ENCODE measurements at places on chromosomes 11 and 22.

DNA sequence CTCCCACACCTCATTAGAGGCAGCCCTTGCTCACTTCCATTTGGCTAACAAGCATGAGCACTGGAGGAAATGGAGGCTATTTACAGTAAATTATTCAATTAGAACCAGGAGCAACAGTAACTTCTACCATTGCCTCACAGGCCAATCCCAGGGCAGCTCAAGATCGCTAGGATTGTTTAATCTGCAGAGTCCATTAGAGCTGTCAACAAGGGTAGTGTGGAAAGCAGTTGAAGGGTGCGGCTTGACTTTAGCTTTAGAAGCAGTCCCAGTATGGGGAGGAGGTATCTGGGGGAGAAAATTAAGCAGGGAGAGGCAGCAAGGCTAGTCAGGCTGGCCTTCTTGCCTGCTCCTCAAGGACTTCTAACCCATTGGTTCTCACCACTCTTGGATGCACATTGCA lies 38.3 kb upstream of the CYP2R1 start:
- DNase-seq = no peak

- DNase-seq = no peak
Observed at GRCh38 chr11:72037554-72038311, 39.0 kb downstream of the IL18BP start.

DNA sequence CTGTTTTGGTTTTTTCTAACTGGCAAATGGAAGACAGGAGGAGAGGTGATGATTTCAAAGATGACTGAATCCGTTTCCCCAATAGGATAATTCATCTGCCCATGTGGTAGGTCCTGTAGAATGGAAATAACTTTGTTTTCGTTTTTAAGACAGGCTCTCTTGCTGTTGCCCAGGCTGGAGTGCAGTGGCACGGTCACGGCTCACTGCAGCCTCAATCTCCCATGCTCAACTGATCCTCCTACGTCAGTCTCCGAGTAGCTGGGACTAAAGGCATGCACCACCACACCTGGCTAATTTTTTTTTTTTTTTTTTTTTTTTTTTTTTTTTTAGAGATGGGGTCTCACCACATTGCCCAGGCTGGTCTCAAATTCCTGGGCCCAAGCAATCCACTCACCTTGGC lies 77.4 kb upstream of the BIRC3 start:
- no peak for DNase-seq

GRCh38 chr11:96012086-96012824 lies 88.3 kb upstream of the MTMR2 start:
- DNase-seq = no peak

- no peak for DNase-seq
Observed at GRCh38 chr22:46525389-46526243, 11.8 kb downstream of the CELSR1 start.

- no peak for DNase-seq
Observed at GRCh38 chr11:60511393-60511792, 3.8 kb upstream of the MS4A13 start.

DNA sequence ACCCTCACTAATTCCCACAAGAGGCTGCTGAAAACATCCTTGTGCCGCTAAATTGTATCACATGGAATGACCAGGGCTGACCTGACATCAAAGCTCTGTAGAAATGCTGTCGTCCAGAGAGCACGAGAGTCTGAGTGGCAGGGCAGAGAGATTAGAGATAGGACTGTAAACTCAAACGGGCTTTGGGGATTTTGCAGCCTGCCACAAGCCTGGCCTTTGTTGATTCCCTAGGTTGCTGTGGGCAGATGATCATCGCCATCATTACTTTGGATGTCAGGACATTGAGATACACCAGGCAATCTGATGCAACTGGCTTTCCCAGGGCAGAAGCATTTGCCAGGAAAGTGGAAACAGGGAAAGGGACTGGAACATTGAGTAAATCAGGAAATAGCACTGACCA lies 131.6 kb downstream of the ETS1 start:
- DNase-seq = no peak

- no peak for DNase-seq
Observed at GRCh38 chr11:1288426-1289151, 20.8 kb downstream of the TOLLIP start.

DNA sequence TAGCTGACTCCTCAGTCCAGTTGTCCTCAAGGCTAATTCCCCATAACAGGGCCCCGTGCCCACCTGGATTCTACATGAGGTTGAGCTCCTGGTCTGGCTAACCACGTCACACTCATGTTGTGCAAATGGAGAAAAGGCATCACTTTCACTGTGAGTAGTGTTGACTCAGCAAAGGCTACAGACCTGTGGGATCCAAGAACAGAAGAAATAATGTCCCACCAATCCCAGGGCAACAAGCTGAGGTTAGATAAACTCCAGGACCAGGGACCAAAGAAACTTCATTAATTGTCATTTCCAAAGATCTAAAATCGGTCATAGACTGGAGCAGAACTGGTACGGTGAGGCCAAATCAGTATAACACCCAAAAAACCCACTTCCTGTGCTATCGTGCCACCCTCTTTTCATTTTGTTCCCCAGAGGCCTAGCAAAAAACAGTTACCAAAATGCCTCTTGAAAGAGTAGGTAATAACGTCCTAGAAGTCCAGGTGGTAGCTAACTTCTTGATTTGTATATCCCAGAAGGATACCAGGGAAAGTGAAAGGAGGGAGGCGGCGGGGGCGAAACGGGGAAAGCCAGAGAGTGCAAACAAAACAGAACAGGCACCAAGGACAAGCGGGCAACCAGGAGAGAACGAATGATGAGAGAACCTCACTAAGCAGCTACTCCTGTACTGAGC lies 1.4 kb downstream of the PCSK7 start:
- no peak for DNase-seq

DNA sequence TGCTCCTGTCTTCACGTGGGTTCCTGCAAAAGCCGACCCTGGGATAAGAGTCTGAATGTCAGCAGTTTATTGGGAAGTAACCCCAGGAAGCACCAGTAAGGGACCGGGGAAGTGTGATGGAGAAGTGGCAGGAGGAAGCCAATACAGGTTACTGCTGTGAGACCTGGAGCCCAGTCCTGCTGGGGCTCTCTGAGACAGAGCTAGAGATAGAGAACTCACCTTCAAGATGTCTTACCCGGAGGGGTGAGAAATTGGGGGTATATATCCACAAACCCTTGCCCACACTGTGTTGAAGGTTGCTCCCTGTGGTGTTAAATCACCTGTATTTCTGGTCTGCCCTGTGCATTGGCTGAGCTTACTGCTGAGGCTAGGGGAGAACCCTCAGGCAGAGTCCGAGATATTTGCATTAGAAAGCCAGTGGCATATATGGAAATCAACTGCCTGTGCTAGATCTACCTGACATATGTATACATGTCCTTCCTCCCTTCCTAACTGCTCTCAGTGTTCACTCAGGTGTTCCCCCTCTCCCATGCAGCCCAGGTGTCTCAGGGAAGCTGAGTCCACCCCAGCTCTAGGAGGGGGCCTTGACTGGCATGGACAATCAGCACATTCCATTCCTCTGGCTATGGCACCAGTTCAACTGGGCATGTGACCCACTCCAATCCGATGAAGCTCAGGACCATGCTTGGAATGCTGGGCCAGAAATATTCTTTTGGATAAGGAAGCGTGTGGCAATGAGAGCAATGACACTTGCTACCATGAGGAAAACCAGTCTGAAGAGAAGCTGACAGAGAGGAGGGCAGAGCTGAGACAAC lies 6.8 kb upstream of the MICAL2 start:
- no peak for DNase-seq

DNA sequence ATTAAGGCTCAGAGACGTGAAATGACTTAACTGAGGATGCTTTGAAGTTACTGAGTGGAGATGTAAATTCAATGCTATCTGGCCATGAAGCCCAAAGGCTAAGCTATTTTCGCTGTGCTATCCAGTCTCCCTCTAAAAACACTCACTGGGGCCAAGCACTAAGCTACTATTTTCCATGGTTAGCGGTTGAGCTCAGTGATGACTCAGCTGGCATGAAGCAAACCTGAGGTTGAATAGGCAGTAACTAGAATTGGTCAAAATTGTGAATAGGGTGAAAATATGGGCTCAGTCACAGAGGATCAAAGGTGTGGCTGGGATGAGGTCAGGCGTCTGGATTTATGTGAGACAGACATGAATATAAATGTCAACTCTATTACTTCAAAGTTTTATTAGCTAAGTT lies 564.2 kb upstream of the KIRREL3 start:
- no peak for DNase-seq

DNA sequence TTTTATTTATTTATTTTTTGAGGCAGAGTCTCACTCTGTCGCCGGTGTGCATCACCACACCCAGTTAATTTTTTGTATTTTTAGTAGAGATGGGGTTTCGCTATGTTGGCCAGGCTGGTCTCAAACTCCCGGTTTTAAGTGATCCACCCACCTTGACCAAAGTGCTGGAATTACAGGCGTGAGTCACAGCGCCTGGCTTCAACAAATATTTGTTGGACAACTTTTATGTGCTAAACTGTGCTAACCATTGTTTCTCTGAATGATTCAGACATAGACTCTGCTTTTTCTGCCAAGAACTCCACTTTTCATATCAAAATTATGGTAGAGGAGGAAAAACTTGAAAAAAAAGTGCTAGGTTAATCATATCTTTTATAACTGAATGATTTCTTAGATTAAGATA lies 36.3 kb downstream of the MMP7 start:
- DNase-seq = no peak

GRCh38 chr11:5663511-5663910 lies 21.4 kb downstream of the TRIM5 start:
- no peak for DNase-seq

DNA sequence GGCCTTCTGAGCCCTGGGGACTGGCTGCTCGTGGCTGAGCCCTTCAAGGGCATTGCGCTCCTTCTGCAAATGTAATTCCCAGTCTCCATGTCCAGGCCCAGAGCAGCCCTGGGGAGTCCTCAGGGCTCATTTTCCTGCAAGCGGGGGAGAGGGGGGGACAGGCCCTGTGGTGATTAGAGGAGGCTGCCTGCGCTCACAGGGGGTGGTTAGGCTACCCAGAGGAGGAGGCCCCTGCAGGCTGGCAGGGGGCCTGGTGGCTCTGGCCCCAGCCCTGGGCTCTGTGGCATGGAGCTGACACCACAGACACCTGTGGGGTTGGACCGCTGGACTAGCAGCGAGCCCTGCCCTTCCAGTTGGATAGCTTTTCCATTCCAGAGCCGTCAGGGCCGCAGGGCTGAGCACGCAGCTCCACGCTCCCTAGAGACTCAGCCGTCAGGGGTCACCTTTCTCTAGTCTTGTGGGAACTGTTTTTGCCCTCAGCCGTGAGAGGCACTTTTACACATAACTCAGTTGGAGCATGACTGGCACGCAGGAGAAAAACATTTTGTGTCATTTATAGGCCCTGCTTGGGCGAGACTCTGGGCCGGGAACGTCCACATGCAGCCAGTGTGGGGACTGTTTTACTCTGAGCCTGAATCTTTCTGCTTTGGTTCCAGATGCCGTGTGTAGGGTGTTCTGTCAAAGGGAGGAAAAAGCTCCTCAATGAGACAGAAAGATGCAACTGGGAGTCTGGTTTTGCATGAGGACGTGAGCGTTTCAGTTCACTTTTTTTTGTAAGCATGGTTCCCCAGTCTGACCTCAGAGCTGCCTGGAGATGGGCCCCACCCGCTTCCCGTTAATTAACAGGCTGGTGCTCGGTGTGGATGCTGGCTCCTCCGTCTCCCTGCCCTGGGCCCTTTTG lies 58.1 kb downstream of the LRP5 start:
- DNase-seq = no peak

DNA sequence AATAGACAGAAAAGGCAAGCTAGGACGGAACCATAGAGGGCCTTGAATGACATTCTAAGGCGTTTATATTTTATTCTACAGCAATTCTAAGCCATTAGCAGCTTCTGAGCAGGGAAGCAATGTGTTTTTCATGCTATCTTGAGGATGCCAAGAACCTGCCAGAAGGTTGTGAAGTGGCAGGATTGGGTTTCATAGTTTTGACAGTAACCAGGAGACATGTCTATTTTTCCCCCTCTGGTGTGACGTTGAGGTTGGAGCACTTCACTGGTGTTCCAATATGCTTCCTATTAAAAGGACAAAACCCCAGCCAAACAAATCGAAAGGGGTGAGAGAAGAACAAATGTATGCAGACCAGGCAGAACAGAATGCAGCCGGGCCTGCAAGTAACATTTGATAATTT lies 148.2 kb downstream of the SPATA19 start:
- DNase-seq = no peak

DNA sequence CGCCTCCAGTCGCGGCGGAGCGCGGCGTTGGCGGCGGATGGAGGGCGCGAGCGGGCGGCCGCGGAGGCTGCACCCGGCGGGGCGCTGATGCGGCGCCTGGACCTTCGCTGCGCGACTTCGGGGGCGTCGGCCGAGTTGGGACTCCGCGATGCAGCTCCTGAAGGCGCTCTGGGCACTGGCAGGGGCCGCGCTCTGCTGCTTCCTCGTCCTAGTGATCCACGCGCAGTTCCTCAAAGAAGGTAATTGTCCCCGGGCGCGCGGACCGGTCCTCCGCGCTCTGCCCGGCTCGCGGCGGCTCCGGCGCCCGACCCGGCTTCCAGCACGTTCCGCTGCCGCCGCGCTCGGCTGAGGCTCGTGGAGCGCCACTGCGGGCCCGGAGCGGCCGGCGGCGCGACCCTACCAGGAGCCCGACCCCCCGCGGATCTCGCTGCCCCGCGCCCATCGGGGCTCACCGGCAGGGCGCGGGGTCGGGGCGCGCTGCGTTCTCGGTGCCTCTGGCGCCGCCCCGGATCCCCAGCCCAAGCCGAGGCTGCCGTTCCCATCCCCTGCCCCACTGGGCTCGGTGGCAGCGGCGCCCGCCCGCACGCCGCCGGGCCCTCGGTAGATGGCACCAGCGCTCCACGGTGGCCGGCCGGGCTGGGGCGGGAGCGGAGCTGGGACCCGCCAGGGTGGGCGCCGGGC lies 1251.2 kb downstream of the BRD1 start:
- no peak for DNase-seq

DNA sequence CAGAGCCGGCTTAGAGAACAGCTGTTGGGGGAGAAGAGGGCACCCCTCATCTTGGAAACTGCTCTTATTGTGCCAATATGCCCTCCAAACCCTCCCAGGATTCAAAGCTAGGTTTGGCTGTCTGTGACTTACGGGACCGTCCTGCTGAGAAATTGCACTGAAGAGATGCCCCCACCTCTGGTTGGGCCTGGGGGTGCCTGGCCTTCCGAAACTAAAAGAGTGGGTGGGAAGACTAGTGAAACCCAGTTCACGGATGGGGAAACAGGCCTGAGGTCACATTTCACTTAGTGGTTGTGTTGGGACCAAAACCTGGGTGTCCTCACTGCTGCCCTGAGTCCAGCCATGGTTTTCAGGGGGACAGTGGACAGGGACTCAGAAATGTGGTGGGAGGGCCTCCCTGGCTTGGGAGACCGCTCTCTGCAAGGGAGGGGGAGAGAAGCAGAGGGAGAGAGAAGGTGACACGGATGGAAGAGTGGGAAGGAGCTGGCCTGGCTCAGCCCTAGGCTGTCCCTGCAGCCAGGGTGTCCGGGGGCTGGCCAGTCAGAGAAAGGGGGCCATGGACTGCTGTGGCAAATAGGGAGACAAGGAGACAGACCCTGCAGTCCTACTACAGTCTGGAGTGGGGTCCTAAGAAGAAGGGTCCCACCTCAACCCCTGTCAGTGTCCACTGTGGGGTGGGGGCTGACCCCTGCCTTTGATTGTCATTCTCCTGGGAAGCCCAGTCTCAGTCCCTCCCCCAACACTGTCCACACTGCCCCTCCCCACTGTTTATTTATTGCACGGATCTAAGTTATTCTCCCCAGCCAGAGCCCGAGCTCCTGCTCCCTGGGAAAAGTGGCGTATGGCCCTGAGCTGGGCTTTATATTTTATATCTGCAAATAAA lies 13.6 kb downstream of the MAFF start:
- no peak for DNase-seq
